ENCODE measurements at places on chromosomes 11 and 22. TPM values are rescaled to one million over a fixed set of nuclear protein-coding genes. Genes with fewer than 3 reads are reported as not detected.

CAVIN3 gene
- total RNA-seq: 278 TPM

HTR3B gene
- total RNA-seq: not detected

GRCh38 chr11:92596596-92597317 is 372.1 kb downstream of the FAT3 start:
- DNase-seq: peak; percentile 67

DNA sequence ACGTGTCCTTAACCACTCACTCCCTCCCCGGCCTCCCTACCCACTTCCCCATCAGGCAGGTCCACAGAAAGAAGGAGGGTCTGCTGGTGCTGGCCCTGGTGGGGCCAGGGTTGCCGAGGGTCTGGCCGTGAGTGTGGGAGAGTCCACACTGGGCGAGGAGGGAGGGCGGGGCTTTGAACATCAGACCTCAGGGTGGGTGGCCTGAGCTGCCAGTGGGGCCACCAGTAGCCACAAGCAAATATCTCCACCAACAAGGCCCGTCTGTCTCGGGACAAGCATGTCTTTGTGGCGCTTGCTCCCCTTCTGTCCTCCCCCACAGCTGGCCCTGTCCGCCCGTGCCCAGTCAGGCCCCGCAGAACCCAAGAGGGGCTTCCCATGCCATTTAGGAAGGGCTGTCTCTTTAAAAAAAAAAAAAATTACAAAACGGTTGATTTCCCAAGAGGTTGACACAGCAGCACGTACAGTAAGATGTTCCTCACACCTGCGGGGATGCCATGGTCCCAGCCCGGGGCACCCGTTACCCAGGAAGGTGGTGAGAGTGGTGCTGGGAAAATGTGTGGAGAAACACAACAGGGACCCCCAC is 17.7 kb upstream of the TALDO1 start:
- no peak for DNase-seq

- DNase-seq: no peak
Measured at GRCh38 chr22:30601464-30601863, 5.5 kb upstream of the TCN2 start.

All from Caki2 (cell line).